ENCODE measurements at places on chromosomes 6 and 20. TPM values are rescaled to one million over a fixed set of nuclear protein-coding genes. Genes with fewer than 3 reads are reported as not detected.

GRCh38 chr6:156790711-156791319 is 13.6 kb downstream of the ARID1B start:
- peak; percentile 52 for DNase-seq

DNA sequence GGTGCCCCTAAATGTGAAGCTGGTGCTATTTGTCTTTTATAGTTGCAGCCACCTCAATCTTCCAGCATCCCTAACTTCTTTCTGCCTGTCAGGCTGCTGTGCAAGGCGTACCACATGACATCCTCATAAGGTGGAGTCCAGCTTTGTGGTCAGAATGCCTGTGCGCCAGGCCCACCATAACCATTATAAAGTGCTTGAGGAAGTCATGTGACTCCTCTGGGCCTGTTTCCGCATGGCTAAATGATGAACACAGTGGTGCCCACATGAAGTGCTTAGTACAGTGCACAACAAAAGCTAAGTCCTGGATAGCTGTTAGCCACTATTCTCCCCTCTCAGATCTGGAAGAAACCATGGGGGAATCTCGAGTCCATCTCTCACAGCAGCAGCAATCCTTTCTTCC is 75.6 kb downstream of the INSM1 start:
- DNase-seq = no peak

The HMGCLL1 gene
- 25.1 TPM for total RNA-seq

The RIMS4 gene
- total RNA-seq = 24.5 TPM

The DNPH1 gene
- total RNA-seq = 70.6 TPM

The PGC gene
- total RNA-seq = not detected

DNA sequence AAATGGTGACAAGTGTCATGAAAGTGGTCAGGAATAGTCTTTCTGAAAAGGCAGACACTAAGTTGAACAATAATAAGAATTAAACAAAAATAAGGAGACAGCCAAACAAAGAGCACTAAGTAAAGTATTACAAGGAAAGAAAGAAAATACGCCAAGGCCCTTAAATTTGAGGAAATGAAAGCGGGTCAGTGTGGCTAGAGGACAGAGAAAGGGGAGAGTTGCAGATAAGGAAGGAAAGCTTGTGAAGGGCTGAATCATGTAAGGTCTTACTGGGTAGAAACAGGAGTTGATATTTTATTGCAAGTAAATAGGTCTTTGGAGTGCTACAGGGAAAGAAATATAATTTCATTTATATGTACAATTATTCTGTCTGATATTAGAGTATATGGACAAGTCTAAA is 732.1 kb downstream of the EPHA7 start:
- DNase-seq = no peak

- no peak for DNase-seq
These were observed 408.6 kb downstream of the RNF144B start for GRCh38 chr6:18795726-18796125.

DNA sequence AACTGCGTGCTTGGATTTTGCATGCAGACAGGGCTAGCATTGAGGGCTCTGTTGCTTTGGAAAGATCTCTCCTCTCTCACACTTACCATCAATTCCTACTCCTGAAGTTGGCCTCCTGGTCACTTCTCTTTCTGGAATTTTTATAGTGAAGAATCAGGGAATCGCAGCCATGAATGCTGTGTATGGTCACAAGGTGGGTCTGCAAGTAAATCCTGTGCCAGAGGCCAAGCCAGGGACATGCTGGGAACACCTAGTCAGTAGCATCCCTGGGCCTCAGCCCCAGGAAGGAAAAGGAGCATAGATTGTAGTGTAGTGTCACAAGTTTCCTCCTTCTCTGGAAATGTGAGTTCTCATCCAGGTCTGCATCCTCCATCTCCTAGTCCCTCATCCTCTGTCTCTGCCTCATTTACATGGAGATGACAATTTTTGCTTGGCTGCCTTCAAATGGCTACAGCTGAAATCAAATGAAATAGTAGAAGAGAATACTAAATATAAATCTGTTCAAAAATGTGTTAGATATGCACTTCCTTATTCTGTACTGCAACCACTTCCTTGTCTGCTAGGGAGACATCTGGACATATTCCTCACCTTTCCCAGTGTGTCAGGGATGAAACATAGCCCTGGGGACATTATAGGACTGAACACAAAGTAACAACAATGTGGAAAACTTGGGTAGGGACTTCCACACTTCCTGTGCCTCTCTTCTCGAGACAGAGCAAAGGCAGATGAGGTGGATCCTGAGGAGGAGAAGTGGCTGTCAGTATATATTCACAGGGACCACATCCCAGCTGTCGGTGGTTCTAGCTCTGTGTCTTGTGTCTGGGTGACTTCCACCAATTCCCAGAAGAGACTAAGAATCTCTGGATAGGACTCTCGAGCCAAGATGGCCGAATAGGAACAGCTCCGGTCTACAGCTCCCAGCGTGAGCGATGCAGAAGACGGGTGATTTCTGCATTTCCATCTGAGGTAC is 17.0 kb downstream of the CST9 start:
- no peak for DNase-seq

Measured in spinal cord (tissue), 10 donors.